ENCODE measurements at places on chromosomes 1 and 21. TPM values are rescaled to one million over a fixed set of nuclear protein-coding genes. Genes with fewer than 3 reads are reported as not detected.
A peak's percentile ranks its signal among the peaks of the same experiment; 100 is the strongest.

- peaks cover 14% of the 10 kb centered on the region for H3K4me1 ChIP-seq
- H3K27ac ChIP-seq: no peak overlapping the region
- no peak overlapping the region for H3K4me3 ChIP-seq
- DNase-seq: no peak
These were observed 156.2 kb downstream of the RHOU start for GRCh38 chr1:228891272-228892034.

DNA sequence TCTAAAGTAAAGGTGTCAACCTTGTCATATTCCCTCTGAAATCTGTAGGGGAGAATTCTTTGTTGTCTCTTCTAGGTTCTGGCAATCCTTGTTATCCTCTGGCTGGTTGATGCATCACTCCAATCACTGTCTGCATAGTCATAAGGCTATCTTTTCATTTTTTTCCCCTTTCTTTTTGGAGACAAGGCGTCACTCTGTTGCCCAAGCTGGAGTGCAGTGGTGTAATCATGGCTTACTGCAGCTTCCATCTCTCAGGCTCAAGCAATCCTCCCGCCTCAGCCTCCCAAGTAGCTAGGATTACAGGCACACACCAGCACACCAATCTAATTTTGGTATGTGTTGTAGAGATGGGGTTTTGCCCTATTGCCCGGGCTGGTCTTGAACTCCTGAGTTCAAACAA lies 12.9 kb downstream of the DPYD start:
- H3K27me3 ChIP-seq: no peaks in the 10 kb centered on the region
- H3K27ac ChIP-seq: no peak overlapping the region
- no peak overlapping the region for H3K4me3 ChIP-seq
- peaks cover 31% of the 10 kb centered on the region for H3K4me1 ChIP-seq

DNA sequence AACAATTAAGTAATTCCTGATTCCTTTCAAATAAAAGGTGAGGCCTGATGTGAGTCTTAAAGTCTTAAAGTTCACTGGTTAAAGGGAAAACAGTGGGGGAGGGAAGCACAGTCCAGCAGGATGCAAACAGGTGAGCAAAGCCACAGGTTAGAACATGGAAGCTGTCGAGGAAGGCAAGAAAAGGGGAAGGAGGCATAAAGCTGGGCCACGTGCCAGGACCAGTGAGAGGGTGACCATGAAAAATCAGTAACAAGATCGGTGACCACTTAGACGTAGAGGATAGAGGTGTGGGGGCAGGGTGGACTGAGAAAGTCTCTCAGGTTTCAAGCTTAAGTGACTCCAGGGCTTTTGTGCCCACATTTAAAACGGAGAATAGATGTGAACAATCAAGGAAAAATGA lies 231.3 kb downstream of the SETD4 start:
- peak overlapping the region; percentile 35 for H3K27ac ChIP-seq
- no peak for DNase-seq
- no peak overlapping the region for H3K4me3 ChIP-seq

The HTR6 gene
- not detected for total RNA-seq

GRCh38 chr21:25494804-25495203 lies 112.5 kb downstream of the MRPL39 start:
- no peak overlapping the region for H3K4me3 ChIP-seq
- no peaks in the 10 kb centered on the region for H3K4me1 ChIP-seq
- no peaks in the 10 kb centered on the region for H3K36me3 ChIP-seq

The S100A12 gene
- not detected for total RNA-seq

GRCh38 chr1:67883069-67883468 lies 49.8 kb upstream of the GNG12 start:
- H3K27ac ChIP-seq: no peak overlapping the region
- no peaks in the 10 kb centered on the region for H3K36me3 ChIP-seq
- DNase-seq: no peak
- peaks cover 8% of the 10 kb centered on the region for H3K27me3 ChIP-seq

GRCh38 chr1:151406176-151406575 lies 6.8 kb downstream of the PSMB4 start:
- peaks cover 7% of the 10 kb centered on the region for H3K36me3 ChIP-seq
- no peak overlapping the region for H3K4me3 ChIP-seq
- DNase-seq: no peak

GRCh38 chr1:6854166-6854565 lies 68.9 kb downstream of the CAMTA1 start:
- H3K4me1 ChIP-seq: peaks cover 32% of the 10 kb centered on the region
- H3K4me3 ChIP-seq: no peak overlapping the region

The EDN2 gene
- not detected for total RNA-seq

The CACNA1E gene
- not detected for total RNA-seq

DNA sequence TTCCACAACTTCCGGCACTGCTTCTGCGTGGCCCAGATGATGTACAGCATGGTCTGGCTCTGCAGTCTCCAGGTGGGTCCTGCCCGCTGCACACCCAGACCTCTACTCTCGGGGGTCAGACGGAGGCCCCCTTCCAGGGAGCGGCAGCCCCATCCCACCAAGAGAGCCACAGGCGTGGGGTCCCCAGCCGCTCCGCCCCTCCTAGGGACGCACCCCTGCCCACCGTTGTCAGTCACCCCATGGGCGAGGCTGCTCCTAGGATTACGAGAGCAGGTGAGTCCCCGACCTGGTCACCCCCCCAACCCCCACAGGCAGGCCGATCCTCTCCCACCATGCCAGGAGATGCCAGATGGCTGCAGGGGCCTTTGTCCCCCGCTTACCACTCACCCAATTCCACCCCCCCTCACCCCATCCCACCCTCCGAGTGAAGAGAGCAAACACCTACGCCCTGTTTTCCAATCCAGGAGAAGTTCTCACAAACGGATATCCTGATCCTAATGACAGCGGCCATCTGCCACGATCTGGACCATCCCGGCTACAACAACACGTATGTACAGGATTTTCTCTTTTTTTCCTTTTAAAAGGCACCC lies 107.0 kb downstream of the PDE9A start:
- H3K27me3 ChIP-seq: no peaks in the 10 kb centered on the region
- H3K4me1 ChIP-seq: no peaks in the 10 kb centered on the region
- no peak for DNase-seq
- H3K4me3 ChIP-seq: no peak overlapping the region
- H3K27ac ChIP-seq: no peak overlapping the region

- no peak overlapping the region for H3K4me3 ChIP-seq
- H3K4me1 ChIP-seq: peaks cover 40% of the 10 kb centered on the region
- peaks cover 3% of the 10 kb centered on the region for H3K36me3 ChIP-seq
These were observed 4.2 kb upstream of the ZNF496 start for GRCh38 chr1:247335882-247336281.

GRCh38 chr1:214117780-214118179 lies 130.0 kb downstream of the PROX1 start:
- peaks cover 9% of the 10 kb centered on the region for H3K27me3 ChIP-seq
- no peak overlapping the region for H3K27ac ChIP-seq
- H3K4me3 ChIP-seq: no peak overlapping the region
- H3K36me3 ChIP-seq: no peaks in the 10 kb centered on the region

The LRRC71 gene
- total RNA-seq: not detected

DNA sequence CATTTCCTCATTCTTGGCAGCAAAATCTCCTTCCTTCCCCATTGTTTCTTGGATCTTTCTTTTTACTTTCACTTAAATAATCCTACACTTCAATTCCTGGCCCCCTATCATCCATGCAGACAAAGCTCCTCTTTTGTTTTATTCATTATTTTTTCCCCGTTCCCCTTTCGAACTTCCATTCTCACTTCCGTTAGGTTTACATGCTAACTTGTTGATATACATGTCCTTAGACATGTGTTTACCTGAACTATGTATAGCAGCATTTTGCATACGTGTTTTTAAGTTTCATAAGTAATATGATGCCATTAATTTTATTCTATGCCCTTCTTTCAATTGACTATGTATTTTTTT lies 67.0 kb upstream of the LYST start:
- no peak for DNase-seq
- no peak overlapping the region for H3K27ac ChIP-seq
- no peaks in the 10 kb centered on the region for H3K27me3 ChIP-seq
- no peak overlapping the region for H3K4me3 ChIP-seq

GRCh38 chr1:47650205-47650604 lies 212.4 kb downstream of the FOXD2 start:
- DNase-seq: no peak
- no peaks in the 10 kb centered on the region for H3K4me1 ChIP-seq
- peaks cover 18% of the 10 kb centered on the region for H3K27me3 ChIP-seq
- no peak overlapping the region for H3K4me3 ChIP-seq

GRCh38 chr1:77506771-77507170 lies 175.7 kb downstream of the ZZZ3 start:
- no peak overlapping the region for H3K4me3 ChIP-seq
- peaks cover 10% of the 10 kb centered on the region for H3K36me3 ChIP-seq
- no peak overlapping the region for H3K27ac ChIP-seq
- H3K4me1 ChIP-seq: peaks cover 11% of the 10 kb centered on the region
- no peak for DNase-seq

DNA sequence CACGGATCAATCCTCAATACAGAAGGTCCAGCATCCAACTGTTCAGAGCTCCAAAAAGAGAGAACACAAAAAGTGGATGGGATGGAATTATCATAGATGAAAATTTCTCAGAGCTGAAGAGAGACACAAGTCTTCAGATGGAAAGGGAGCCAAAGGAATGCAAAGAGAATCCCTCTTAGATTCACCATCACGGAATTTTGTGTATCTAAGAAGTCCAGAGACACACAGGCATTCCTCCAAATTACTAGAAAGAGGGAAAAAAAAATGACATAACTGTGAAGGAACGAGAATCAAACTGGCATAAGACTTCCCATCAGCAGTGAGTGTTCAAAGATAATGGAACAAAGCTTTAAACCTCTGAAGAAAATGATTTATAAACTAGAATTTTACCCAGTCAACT lies 101.2 kb downstream of the ZSCAN20 start:
- peaks cover 30% of the 10 kb centered on the region for H3K27me3 ChIP-seq
- no peak overlapping the region for H3K27ac ChIP-seq
- H3K4me1 ChIP-seq: no peaks in the 10 kb centered on the region
- no peak overlapping the region for H3K4me3 ChIP-seq
- H3K36me3 ChIP-seq: no peaks in the 10 kb centered on the region
- no peak for DNase-seq

DNA sequence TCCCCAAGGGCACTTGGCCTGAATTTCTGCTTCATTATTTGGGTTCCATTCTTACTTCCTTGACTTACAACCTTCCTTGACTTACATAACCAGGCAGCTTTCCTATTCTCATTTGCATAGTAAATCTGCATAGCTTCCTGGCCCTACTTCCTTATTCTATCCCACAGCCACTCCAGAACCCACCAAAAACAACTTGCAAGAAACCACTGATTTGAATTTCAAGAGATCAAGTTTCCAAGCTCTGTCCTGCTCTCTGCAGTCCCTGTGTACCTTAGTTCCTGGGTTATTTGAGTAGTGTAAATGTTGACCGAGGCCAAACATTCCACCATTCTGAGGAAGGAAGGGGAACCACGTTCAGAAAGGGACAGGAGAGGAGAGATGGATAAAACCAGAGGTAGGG lies 603.3 kb downstream of the PTPRC start:
- no peak overlapping the region for H3K4me3 ChIP-seq
- DNase-seq: no peak
- no peaks in the 10 kb centered on the region for H3K4me1 ChIP-seq
- H3K27ac ChIP-seq: no peak overlapping the region
- peaks cover 1% of the 10 kb centered on the region for H3K27me3 ChIP-seq

- H3K27ac ChIP-seq: peak overlapping the region; percentile 74
- H3K27me3 ChIP-seq: no peaks in the 10 kb centered on the region
- no peak overlapping the region for H3K4me3 ChIP-seq
- no peak for DNase-seq
These were observed 43.2 kb downstream of the YARS1 start for GRCh38 chr1:32773764-32774463.

The RXFP4 gene
- not detected for total RNA-seq

DNA sequence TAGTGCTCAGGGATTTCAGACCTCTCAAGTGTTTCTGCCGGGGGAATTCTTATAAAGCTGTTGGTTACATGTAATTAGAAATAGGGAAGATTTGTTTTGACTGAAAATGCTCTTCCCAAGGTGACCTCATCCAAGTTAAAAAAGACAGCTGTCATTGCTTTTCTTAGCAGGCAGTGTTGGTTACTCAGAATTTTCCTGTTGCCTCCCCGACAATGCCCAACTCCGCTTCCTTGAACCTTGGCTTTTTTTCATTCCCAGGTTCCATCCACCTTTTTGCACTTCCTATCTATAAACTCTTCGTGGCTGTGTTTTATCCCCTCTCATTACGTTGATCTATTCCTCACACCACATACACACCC lies 825 bp upstream of the DPH5 start:
- peak overlapping the region; percentile 98 for H3K27ac ChIP-seq
- no peaks in the 10 kb centered on the region for H3K27me3 ChIP-seq
- peaks cover 9% of the 10 kb centered on the region for H3K36me3 ChIP-seq
- DNase-seq: no peak
- peak overlapping the region; percentile 99 for H3K4me3 ChIP-seq
- peaks cover 72% of the 10 kb centered on the region for H3K4me1 ChIP-seq

GRCh38 chr1:187853505-187853904 lies 1024.8 kb downstream of the PLA2G4A start:
- no peaks in the 10 kb centered on the region for H3K27me3 ChIP-seq
- H3K4me3 ChIP-seq: no peak overlapping the region
- no peaks in the 10 kb centered on the region for H3K36me3 ChIP-seq
- no peak for DNase-seq

GRCh38 chr1:34829250-34829649 lies 30.3 kb downstream of the SMIM12 start:
- no peaks in the 10 kb centered on the region for H3K36me3 ChIP-seq
- no peaks in the 10 kb centered on the region for H3K4me1 ChIP-seq
- H3K27ac ChIP-seq: no peak overlapping the region
- no peaks in the 10 kb centered on the region for H3K27me3 ChIP-seq
- no peak for DNase-seq
- no peak overlapping the region for H3K4me3 ChIP-seq

- peaks cover 49% of the 10 kb centered on the region for H3K36me3 ChIP-seq
- DNase-seq: no peak
- no peaks in the 10 kb centered on the region for H3K27me3 ChIP-seq
- no peak overlapping the region for H3K4me3 ChIP-seq
These were observed 52.4 kb downstream of the SLC45A1 start for GRCh38 chr1:8370046-8370881.

DNA sequence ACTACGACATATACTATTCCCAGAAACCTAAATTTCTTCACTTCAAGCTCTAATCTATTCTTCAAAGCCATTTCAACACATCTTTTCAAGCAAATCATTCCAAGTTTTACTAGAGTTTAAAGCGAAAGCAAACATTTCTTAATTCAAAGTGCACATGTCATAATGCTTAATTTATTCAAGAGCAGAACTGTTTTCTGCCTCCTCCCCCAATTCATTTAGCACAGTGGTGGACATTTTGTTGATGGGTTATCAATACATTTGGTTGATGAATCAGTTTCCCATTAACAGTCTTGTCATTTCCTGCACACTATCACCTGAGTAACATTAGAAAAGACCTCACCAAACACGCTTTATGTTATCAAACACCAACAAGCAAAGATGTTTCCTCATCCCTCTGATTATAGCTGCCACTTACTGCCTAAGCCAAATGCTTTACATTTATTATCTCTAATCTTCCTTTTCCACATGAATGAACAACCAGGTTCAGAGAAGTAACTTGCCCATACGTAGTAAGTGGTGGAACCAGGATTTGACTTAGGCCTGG lies 2.0 kb downstream of the SRSF4 start:
- H3K27me3 ChIP-seq: no peaks in the 10 kb centered on the region
- peak overlapping the region; percentile 96 for H3K27ac ChIP-seq
- H3K4me3 ChIP-seq: peak overlapping the region; percentile 94
- DNase-seq: no peak
- peaks cover 33% of the 10 kb centered on the region for H3K36me3 ChIP-seq

- DNase-seq: no peak
- no peak overlapping the region for H3K27ac ChIP-seq
- peaks cover 19% of the 10 kb centered on the region for H3K4me1 ChIP-seq
- H3K4me3 ChIP-seq: peak overlapping the region; percentile 49
- peaks cover 41% of the 10 kb centered on the region for H3K36me3 ChIP-seq
These were observed 8.3 kb downstream of the AHCTF1 start for GRCh38 chr1:246923482-246923881.

Data from naive thymus-derived CD8-positive, alpha-beta T cell (primary cell).